ENCODE measurements at places on chromosomes 12 and 14. TPM values are rescaled to one million over a fixed set of nuclear protein-coding genes. Genes with fewer than 3 reads are reported as not detected.

NEUROD4 gene
- not detected for total RNA-seq

ACTN1 gene
- 816 TPM for total RNA-seq

WSCD2 gene
- total RNA-seq = not detected

ART4 gene
- total RNA-seq = not detected

PMCH gene
- not detected for total RNA-seq

ZFHX2 gene
- 3.4 TPM for total RNA-seq

EIF2B2 gene
- 51.0 TPM for total RNA-seq

AMN1 gene
- 4.6 TPM for total RNA-seq

ZNF268 gene
- total RNA-seq = 14.4 TPM

TMPO gene
- total RNA-seq = 46.6 TPM

SMIM41 gene
- not detected for total RNA-seq

KRT72 gene
- not detected for total RNA-seq

SERPINA6 gene
- not detected for total RNA-seq

DNA sequence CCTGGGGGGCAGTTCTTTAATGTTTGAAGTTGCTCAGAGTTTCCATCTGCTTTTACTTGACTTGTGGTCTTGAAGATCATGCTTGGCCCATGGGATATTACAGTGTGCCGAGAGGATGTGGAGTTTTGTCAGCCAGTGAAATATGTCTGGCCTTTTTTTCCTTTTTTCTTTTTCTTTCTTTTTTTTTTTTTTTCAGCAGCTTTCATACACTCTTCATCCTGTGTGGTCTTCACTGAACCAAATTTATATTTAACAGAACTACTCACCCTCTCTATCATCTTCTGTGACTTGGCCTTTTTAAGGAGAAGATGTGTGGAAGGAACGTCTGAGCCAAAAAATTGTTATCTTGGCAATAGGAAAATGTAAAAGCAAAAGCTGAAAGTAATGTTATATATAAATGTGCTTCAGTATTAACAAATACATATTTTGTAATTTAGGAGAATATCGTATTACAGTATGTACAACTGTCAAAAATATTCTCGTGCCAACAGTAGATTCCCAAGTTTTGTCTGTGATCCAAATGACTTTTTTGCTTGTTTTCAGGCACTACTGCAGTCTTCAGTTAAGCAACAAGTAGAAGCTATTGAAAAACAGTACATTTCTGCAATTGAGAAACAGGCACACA, 200.6 kb downstream of the CCDC91 start:
- 0 out of 2 replicates have a peak, but pooled peaks cover 5% of the 10 kb centered on the region for H3K36me3 ChIP-seq
- peak overlapping the region; percentile 37 for H3K4me3 ChIP-seq
- peaks cover 14% of the 10 kb centered on the region for H3K4me1 ChIP-seq
- peak overlapping the region; percentile 67 for H3K27ac ChIP-seq
- no peak for DNase-seq

- DNase-seq = no peak
- no peak overlapping the region for H3K27ac ChIP-seq
- peaks cover 41% of the 10 kb centered on the region for H3K4me1 ChIP-seq
Observed at GRCh38 chr12:121533394-121534090, 47.3 kb downstream of the KDM2B start.

GRCh38 chr12:68306564-68306963, 25.6 kb downstream of the MDM1 start:
- DNase-seq = no peak
- no peaks in the 10 kb centered on the region for H3K27me3 ChIP-seq
- H3K27ac ChIP-seq = no peak overlapping the region
- peaks cover 34% of the 10 kb centered on the region for H3K36me3 ChIP-seq

DNA sequence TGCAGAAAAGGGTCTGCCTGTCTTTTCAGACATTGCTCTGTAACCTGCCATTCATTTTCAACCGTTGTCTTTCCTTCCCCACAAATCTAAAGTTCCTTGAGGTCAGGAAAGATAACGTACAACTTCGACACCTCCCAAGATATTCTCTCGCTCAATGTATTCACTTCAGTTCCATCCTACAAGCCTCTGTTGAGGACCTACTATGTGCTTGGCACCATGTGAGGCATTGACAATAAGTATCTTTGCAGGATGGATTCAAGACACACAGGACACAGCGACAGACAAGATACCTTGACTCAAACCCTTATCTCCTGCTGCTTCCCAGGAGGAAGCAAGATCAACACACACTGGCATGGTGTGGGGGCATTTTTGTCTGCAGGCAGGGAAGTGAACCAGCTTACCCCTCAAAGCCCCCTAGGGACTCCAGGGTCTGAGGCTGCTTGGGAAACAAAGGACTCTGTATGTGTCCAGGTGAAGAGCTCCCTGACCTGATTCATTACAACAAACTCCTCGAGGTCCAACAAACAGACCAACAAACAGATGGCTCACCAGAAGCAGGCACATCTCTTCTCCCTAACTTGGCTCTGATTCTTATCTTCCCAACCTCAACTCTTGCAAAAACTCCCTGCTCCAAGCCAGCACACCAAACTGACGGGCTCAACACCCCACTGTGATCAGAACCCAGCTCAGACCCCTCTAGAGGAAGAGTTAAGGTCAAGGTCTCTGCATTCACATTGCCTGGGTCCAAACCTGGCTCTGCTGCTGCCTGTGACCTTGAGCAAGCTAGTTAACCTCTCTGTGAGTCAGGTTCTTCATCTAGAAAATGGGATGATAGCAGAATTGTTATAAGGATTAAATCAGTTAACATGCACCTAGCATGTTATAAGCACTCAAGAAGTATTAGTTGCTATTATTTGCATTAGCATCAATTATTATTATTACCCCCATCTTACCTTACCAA, 6.3 kb downstream of the NUAK1 start:
- peaks cover 4% of the 10 kb centered on the region for H3K27me3 ChIP-seq
- H3K4me3 ChIP-seq = peak overlapping the region; percentile 43
- H3K27ac ChIP-seq = peak overlapping the region; percentile 58
- DNase-seq = no peak
- peaks cover 78% of the 10 kb centered on the region for H3K4me1 ChIP-seq
- H3K36me3 ChIP-seq = peaks cover 15% of the 10 kb centered on the region

DNA sequence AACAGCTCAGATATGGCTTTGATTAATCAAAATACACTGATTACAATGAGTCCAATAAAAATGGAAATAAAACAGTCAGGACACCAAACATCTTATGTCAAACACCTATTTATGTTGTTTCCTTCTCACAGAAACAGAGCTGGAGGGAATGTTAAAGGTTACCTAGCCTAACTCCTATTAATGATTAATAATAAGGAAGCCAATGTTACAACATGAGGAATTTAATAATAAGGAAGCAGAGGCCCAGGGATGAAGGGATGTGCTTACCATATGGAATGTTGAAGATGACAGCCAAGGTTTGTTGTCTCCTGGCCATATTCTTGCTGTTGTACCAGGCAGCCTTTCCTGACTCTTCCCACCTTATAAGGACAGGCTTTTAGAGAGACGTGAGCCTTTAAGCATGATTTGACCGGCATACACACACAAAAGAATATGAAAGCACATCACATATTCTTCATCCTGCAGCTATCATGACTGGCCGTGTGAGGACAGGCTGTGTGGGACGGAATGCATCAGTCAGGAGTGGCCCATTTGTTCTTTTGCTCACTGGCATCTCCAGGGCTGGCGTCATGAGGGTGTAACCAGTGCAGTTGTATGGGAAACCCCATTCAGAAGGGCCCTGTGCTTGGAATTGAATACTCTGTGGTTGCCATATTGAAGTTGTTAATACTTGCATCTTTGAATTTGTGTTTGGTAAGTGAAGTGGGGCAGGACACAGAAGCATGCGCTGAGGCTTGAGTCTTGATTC, 3.1 kb upstream of the GPRC5D start:
- peaks cover 6% of the 10 kb centered on the region for H3K27me3 ChIP-seq
- no peak overlapping the region for H3K4me3 ChIP-seq
- peaks cover 17% of the 10 kb centered on the region for H3K4me1 ChIP-seq
- no peak for DNase-seq
- no peak overlapping the region for H3K27ac ChIP-seq
- H3K36me3 ChIP-seq = peaks cover 4% of the 10 kb centered on the region

- DNase-seq = no peak
- H3K36me3 ChIP-seq = no peaks in the 10 kb centered on the region
- H3K27ac ChIP-seq = no peak overlapping the region
- no peak overlapping the region for H3K4me3 ChIP-seq
- H3K27me3 ChIP-seq = no peaks in the 10 kb centered on the region
- H3K4me1 ChIP-seq = no peaks in the 10 kb centered on the region
Observed at GRCh38 chr12:24394246-24394645, 444.8 kb upstream of the SOX5 start.

DNA sequence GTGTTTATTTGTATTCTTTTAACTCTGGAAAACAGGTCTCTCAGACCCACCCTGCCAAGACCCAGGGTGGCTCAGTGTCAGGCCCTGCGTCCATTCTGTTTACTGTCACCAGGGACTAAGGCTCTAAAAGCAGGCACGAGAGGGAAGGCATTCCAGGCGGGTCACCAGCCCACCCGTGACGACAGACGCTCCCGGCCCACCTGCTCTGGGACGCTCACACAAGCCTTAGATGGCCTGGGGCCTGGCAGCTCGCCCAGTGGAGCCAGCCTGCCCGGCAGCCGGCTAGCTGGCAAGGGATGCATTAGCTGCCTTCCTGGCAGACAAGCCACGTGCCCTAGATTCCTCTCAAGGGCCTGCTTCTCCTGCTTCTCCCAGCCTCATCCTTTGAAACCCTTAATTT, 9.2 kb upstream of the NUAK1 start:
- H3K36me3 ChIP-seq = no peaks in the 10 kb centered on the region
- H3K27me3 ChIP-seq = no peaks in the 10 kb centered on the region
- H3K4me1 ChIP-seq = peaks cover 31% of the 10 kb centered on the region
- no peak overlapping the region for H3K4me3 ChIP-seq
- H3K27ac ChIP-seq = no peak overlapping the region

- H3K27ac ChIP-seq = no peak overlapping the region
- DNase-seq = no peak
- H3K27me3 ChIP-seq = no peaks in the 10 kb centered on the region
- H3K4me1 ChIP-seq = peaks cover 28% of the 10 kb centered on the region
- no peak overlapping the region for H3K4me3 ChIP-seq
Observed at GRCh38 chr14:68168460-68169109, 349.0 kb downstream of the RAD51B start.

All from HFFc6 (cell line).